ENCODE measurements at places on chromosomes 1 and 21.

- no peak for DNase-seq
Measured at GRCh38 chr1:70171512-70171911, 33.9 kb downstream of the LRRC40 start.

GRCh38 chr1:229029879-229030235, 241.1 kb upstream of the RAB4A start:
- no peak for DNase-seq

DNA sequence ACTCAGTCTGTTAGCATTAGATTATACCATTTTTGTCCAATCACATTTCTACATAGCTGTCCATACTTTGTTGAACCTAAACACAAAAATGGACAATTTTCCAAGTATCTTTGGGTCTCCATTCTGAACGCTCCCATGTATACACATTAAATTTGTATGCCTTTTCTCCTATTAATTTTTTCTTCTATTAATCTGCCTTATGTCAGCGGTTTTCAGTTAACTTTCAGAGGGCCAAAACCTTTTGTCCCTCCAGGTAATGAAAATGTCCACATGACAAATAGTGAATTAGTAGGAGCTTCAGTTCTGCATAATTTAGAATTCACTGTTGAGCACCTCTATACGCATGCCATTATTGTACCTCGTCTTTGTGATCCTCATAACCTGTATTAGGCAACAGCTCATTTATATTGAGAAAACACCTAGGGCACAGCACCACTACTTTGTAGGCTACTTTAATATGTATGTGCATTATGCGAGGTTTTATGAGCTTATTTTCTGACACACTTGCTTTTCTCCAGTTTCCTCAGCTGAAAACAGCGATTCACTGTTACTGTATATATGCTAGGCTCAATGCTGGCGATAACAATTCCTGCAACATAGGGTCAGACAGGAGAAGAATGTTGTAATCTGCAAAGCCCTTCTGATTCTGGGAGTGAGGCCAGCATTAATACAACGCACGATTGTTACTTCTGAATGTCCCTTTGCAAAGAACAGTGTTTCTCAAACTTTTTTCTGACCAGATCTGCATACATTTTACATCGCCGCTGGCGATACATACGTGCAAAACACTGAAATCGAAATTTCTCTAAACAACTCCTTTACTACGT, 1.1 kb upstream of the ABCD3 start:
- DNase-seq, result no peak

GRCh38 chr1:20494609-20495311, 8.8 kb upstream of the CAMK2N1 start:
- no peak for DNase-seq

DNA sequence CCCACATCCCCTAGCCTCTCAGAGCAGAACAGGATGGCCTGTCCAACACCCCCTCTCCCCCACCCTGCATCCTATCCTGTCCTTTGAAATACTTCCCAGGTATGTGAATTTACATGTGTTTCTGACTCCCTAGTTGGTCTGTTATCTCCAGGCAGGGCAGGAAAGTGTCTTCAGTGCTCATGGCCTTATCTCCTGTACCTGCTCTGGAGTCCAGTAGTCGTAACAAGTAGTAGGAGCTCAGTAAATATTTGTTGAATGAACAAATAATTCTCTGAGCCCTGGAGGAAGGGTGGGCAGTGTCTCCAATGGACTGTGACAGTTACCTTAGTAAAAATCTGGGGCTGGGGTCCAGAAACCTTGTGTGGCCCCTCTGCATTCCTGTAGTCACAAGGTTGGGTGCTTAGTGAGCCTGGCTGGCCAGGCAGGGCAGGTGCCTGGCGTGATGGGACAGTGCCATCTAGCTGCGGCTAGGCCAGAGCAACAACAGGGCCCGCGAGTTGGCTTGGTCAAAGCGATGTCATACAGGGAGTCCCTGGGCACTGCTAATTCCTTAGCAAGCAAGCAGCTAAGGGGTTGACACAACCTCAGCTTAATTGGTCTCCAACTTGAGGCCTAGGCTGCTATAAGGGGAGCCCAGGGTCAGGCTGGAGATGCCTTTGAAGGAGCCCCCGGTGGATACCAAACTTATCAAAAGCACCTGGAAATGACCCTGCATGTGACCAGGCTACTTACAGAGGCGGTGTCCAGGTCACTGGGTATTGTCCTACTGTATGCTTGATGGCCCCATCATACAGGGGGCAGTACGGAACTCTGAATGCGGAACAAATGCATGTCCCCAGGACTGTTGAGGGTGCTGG, 89.0 kb upstream of the PPM1J start:
- DNase-seq, result peak; percentile 49

DNA sequence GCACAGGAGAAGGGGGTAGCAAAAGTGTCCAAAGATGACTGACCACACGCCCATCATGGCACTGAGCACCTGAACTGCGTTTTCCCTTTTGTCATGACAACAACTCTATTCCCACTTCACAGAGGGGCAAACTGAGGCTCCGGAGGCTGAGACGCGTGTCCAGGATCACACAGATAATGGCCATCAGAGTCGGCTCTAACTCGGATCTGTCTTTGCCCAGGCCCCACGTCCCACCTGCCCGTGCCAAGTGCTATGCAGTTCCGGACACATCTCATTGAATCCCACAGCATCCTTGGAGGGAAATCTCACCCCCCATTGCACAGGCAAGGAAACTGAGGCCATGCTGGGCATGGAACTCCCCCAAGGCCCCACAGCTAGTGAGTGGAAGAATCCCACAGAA, 62.1 kb downstream of the MATN1 start:
- no peak for DNase-seq

GRCh38 chr21:43005635-43006034, 31.3 kb downstream of the PKNOX1 start:
- no peak for DNase-seq

DNA sequence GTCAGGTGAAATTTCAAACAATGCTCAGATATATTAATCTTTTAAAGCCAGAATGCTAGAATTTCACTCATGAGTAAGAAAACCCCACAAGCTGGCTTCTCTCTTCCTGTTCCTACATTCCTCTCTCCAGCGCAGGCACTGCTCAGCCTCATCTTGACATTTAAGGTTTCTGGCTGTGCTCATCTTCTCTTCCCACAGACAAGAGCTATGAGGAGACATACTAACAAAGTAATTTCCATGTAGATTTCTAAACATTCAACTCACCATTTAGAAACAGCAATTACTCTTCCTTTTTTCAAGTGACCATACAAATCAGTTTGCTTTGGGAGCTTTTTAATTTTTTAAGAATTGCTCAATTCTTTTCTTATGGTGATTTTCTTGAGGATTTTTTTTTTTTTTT, 7.8 kb upstream of the LRRC8D start:
- no peak for DNase-seq

DNA sequence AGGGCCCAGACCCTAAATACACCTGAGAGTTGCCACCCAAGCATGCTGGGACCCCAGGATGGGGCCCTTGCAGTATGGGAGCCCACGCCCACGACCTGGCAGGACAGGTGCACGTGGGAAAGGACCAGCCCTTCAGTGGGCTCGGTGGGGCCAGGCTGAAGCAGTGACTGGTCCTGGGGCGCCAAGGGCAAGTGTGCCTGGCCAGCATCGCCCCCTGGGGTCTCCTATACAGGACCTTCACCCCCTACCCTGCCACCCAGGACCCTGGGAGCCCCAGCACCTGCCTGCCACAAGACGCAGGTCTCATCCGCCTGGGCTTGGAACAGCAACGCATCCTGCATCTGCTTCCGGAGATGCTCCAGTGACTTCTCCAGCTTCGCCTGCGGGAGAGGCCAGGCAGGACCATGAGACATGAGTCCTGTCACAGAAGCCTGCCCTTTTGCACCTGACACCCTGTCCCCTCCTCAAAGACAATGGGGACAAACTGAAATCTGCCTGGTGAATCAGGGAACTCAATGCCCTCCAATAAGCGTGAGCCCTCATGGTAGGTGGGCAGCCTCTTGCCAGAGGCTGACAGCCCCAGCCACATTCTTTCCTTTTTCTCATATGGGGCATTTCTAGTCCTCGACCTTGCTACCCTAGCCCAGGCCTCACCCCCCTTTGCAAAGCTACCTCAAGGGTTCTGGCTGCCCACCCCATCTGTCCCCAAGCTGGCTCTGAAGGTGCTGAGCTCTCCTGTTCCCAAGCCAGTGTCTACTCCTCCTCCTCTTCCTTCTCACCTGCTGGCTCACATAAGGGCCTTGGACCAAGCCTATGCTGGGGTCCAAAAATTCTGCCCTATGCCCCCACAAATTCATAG, 4.6 kb downstream of the TRIM11 start:
- DNase-seq, result no peak

GRCh38 chr21:44405091-44405947, 50.0 kb upstream of the LRRC3 start:
- no peak for DNase-seq

DNA sequence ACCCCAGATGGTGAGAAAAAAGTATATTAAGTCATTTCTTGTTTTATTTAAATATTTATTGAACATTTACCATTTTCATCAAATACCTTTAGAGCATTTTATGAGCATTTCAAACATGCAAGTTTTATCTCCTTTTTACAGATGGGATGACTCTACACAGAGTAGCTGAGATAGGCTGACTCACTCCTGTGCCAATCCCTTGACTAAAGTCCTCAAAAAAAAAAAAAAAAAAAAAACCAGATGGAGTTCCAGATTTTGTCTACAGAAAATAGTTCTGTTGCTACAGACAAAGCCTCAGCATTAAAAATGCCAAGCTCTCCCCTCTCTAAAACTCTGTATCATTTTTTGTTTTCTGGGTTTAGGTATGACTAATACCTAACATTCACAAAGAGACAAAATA, 303.0 kb upstream of the PLD5 start:
- DNase-seq, result no peak

All from stimulated activated CD4-positive, alpha-beta T cell treated with anti-CD3 and anti-CD28 coated beads, Interleukin-12 subunit alpha, Interleukin-12 subunit beta, amount 100 ng/mL, for 48 hours (primary cell).